ENCODE measurements at places on chromosomes 6 and 20.

GRCh38 chr6:151757506-151757955 lies 50.0 kb upstream of the ESR1 start:
- no peak overlapping the region for H3K27ac ChIP-seq
- no peaks in the 10 kb centered on the region for H3K4me1 ChIP-seq
- DNase-seq, result no peak
- no peak overlapping the region for H3K4me3 ChIP-seq
- no peaks in the 10 kb centered on the region for H3K36me3 ChIP-seq
- H3K27me3 ChIP-seq, result no peaks in the 10 kb centered on the region

- no peak overlapping the region for H3K4me3 ChIP-seq
- no peaks in the 10 kb centered on the region for H3K27me3 ChIP-seq
- H3K27ac ChIP-seq, result peak overlapping the region; percentile 73
- no peaks in the 10 kb centered on the region for H3K36me3 ChIP-seq
Measured at GRCh38 chr6:111662794-111663593, 57.3 kb upstream of the TRAF3IP2 start.

DNA sequence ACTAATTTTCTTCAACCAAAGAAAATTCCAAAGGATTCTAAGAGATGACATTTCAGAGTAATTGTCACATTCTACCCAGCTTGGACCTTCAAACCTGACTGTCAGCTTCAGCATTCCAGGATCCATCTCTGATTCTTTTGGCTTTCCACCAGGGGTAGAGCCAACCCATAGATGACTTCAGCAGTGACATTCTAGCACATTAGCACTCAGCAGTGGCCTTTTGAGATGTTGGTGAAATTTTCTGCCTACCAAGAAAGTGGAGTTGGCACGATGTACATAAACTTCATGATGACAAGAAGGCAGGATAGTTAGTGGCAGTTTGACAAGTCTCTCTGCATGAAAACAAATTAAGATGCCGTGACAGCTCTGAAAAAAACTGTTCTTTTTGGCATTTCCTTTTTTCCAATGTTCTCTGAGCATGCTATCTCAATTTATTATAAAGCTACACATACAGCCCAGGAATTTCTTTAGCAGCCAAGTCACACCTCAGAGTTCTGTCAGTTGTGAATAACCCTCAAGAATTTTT lies 466.5 kb upstream of the RNF217 start:
- no peaks in the 10 kb centered on the region for H3K4me1 ChIP-seq
- no peak overlapping the region for H3K4me3 ChIP-seq
- no peaks in the 10 kb centered on the region for H3K36me3 ChIP-seq
- no peak for DNase-seq

- no peaks in the 10 kb centered on the region for H3K4me1 ChIP-seq
- H3K36me3 ChIP-seq, result no peaks in the 10 kb centered on the region
- DNase-seq, result no peak
- H3K27ac ChIP-seq, result no peak overlapping the region
- no peaks in the 10 kb centered on the region for H3K27me3 ChIP-seq
Measured at GRCh38 chr6:145137425-145137824, 597.9 kb downstream of the EPM2A start.

- H3K4me3 ChIP-seq, result no peak overlapping the region
- DNase-seq, result no peak
- H3K36me3 ChIP-seq, result no peaks in the 10 kb centered on the region
- no peaks in the 10 kb centered on the region for H3K27me3 ChIP-seq
- H3K4me1 ChIP-seq, result no peaks in the 10 kb centered on the region
Measured at GRCh38 chr6:98986071-98986615, 38.4 kb upstream of the FBXL4 start.

DNA sequence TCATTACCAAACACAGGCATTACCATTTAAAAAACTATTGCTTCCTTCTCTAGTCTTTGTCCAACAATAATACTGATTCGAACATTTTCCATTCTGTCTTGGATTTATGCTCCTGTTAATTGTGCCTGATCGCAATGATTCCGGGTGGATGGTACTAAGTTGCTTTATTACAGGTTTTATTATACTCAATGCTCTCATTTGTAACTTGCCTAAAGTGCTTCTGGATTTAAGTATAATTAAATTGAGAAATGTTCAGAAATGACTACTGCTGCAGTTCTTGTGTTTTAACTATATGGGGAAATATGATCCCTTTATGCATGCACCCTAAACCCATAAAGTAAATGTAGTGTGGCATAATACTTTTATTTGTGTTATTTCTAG lies 7.2 kb downstream of the TFAP2A start:
- H3K27me3 ChIP-seq, result no peaks in the 10 kb centered on the region
- no peaks in the 10 kb centered on the region for H3K36me3 ChIP-seq
- no peak overlapping the region for H3K27ac ChIP-seq
- no peak overlapping the region for H3K4me3 ChIP-seq
- H3K4me1 ChIP-seq, result peaks cover 6% of the 10 kb centered on the region
- no peak for DNase-seq

DNA sequence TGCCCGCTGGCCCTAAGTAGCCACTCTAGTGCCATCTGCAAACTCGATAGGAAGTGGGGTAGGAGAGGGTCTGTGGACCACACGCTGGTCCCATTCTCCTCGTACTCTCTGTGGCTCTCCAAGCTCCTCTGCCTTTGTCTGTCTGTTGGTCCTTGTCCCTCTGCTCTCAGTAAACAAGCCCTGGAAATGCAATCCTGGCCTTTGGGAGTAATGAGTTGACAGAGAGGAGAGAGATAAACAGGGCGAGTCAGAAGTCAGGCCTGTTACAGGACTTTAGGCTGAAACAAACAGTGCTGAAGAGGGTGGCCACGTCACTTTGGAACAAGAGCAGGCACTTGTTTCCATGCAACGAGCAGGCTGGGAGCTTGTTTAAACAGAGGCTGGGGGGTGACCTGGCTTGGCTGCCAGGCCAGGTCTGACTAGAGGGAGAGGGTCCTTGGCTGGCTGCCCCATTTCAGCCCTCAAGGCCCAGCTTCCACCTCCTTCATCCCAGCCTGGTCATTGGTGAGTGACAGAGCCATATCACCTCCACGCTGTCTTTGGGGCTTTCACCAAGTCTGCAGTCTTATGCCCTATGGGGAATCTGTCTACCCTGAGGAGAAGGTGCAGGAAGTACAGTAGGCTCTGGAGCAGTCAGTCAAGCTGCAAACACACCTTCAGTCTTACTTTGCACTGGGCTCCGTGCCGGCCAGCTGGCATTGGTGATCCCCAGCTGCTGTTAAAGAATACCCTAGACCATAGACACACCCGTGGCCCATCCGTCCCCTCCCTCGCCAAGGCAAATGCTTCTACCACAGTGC lies 22.6 kb downstream of the FOXP4 start:
- H3K36me3 ChIP-seq, result no peaks in the 10 kb centered on the region
- peaks cover 13% of the 10 kb centered on the region for H3K4me1 ChIP-seq
- H3K27ac ChIP-seq, result no peak overlapping the region
- peak; percentile 21 for DNase-seq

DNA sequence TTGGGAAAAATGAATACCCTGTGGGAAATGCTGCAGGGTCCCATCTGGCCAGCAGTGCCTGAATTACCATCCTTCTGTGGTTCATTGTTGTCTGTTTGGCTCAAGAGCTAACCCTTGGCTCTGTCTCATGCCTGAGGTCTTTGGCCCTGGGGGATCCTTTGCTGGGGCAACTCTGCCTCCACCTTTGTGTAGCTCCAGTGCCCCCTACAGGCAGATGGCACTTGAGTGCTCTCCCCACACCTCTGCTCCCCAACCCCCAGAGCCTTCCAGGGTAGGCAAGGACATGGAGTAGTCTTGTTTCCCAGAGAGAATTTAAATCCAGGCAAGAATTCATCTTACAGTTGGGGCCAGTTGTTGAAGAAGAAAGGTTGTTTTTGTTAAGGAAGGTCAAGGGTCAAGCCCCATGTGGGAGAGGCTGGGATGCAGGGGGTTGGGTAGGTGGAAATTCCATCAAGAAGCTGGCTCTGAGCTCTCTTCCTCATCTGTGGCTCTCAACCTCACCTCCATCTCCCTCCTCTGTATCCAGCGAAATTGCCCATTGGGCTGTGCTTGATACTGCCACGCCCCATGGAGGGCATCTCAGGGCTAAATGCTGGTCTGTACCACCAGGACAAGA lies 44.2 kb downstream of the ZNF831 start:
- no peak overlapping the region for H3K27ac ChIP-seq
- no peaks in the 10 kb centered on the region for H3K4me1 ChIP-seq
- no peaks in the 10 kb centered on the region for H3K27me3 ChIP-seq
- H3K36me3 ChIP-seq, result no peaks in the 10 kb centered on the region
- no peak overlapping the region for H3K4me3 ChIP-seq

GRCh38 chr6:161583584-161583983 lies 309.7 kb upstream of the AGPAT4 start:
- DNase-seq, result no peak
- no peaks in the 10 kb centered on the region for H3K36me3 ChIP-seq
- no peaks in the 10 kb centered on the region for H3K4me1 ChIP-seq
- H3K4me3 ChIP-seq, result no peak overlapping the region

GRCh38 chr6:82712826-82713225 lies 349.2 kb downstream of the TPBG start:
- no peaks in the 10 kb centered on the region for H3K4me1 ChIP-seq
- DNase-seq, result no peak
- no peaks in the 10 kb centered on the region for H3K27me3 ChIP-seq
- no peak overlapping the region for H3K4me3 ChIP-seq
- H3K27ac ChIP-seq, result no peak overlapping the region

GRCh38 chr6:169692516-169692915 lies 9.3 kb downstream of the WDR27 start:
- no peaks in the 10 kb centered on the region for H3K4me1 ChIP-seq
- no peak overlapping the region for H3K27ac ChIP-seq
- H3K36me3 ChIP-seq, result no peaks in the 10 kb centered on the region
- no peaks in the 10 kb centered on the region for H3K27me3 ChIP-seq
- H3K4me3 ChIP-seq, result no peak overlapping the region

DNA sequence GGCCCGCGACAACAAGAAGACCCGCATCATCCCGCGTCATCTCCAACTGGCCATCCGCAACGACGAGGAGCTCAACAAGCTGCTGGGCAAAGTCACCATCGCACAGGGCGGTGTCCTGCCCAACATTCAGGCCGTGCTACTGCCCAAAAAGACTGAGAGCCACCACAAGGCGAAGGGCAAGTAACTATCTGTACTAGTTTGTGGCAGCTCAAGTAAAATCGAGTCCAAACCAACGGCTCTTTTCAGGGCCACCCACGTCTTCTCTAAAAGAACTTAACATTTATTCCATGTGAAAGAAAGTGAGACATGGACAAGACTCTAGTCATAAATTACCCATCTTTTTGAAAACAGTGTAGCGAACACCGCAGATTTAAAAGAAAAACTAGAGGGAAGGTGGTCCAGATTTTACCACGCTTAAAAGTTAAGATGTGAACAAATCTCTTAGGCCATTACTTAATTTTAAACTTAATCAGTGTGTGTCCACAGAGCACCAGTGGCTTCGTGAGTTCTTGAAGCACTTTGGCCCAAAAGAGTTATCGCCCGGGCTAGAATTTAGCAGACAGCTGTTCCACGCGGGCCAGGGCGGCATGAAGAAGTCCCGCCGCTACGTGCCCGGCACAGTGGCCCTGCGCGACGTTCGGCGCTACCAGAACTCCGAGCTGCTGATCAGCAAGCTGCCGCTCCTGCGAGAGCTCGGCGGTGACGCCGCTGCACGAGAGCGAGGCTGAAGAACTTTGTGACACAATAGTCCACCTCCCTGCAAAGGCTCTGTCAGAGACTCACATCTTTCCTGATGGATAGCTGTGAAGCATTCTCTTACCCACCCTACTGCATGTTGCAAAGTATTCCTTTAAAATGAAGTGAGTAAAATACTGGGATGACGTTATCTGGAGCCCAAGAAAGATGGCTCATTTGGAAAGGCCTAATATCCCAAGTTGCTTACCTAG lies 113.9 kb upstream of the PRSS16 start:
- peak overlapping the region; percentile 58 for H3K4me3 ChIP-seq
- H3K27ac ChIP-seq, result peak overlapping the region; percentile 81
- H3K4me1 ChIP-seq, result no peaks in the 10 kb centered on the region
- H3K36me3 ChIP-seq, result no peaks in the 10 kb centered on the region
- no peaks in the 10 kb centered on the region for H3K27me3 ChIP-seq
- DNase-seq, result peak; percentile 81

GRCh38 chr6:112279031-112279935 lies 24.9 kb upstream of the LAMA4 start:
- no peaks in the 10 kb centered on the region for H3K27me3 ChIP-seq
- no peak for DNase-seq
- no peak overlapping the region for H3K27ac ChIP-seq
- H3K36me3 ChIP-seq, result no peaks in the 10 kb centered on the region

GRCh38 chr6:124010574-124010973 lies 206.9 kb downstream of the NKAIN2 start:
- DNase-seq, result no peak
- H3K27me3 ChIP-seq, result no peaks in the 10 kb centered on the region
- H3K27ac ChIP-seq, result no peak overlapping the region
- no peaks in the 10 kb centered on the region for H3K36me3 ChIP-seq
- H3K4me1 ChIP-seq, result no peaks in the 10 kb centered on the region
- no peak overlapping the region for H3K4me3 ChIP-seq

DNA sequence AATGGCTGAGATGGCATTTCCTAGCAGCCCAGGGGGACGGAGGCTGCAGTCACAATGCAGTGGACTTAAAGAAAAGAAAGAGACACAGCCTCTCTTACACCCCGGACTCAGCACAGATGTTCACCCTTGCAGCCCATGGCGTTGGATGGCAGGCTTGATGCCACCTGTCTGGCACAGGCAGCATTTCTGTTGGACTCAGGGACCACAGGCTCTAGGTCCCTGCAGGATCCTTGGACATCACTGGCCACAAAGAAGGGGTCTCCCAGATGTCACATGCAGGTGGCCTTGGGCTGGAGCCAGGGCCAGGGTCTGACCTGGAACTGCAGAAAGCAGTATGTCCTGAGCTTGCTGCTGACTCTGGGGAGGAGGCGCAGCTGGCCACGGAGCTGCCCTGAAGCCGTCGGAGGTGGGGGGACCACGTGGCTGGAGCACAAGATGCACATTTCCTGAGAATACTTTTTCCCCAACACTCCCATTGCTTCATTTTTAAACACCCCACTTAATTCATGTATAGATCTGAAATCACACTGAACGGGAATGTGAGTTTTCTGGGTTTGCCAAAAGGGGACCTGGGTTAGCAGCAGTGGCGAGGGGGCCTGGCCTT lies 102.3 kb upstream of the SULF2 start:
- no peaks in the 10 kb centered on the region for H3K36me3 ChIP-seq
- no peaks in the 10 kb centered on the region for H3K27me3 ChIP-seq
- H3K4me3 ChIP-seq, result no peak overlapping the region
- H3K27ac ChIP-seq, result no peak overlapping the region
- no peaks in the 10 kb centered on the region for H3K4me1 ChIP-seq

DNA sequence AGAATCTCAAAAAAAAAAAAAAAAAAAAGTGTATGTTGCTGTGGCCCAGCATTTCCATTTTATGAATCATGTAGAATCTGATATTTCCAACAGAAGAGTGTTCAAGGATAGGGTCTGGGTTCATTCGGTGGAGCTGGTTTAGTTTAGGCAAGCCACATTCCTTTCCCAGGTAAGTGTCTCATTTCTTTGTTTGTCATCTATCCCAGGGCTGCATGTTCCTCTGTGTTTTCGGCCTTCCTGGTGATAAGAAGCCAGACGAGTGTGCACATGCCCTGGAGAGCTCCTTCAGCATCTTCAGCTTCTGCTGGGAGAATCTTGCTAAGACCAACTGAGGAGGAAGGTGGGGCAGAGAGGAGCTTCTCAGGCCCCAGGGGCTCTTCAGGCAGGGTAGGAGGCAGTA lies 38.2 kb downstream of the NFYA start:
- no peaks in the 10 kb centered on the region for H3K4me1 ChIP-seq
- H3K4me3 ChIP-seq, result no peak overlapping the region
- no peaks in the 10 kb centered on the region for H3K36me3 ChIP-seq
- H3K27me3 ChIP-seq, result no peaks in the 10 kb centered on the region
- H3K27ac ChIP-seq, result no peak overlapping the region

- H3K4me1 ChIP-seq, result no peaks in the 10 kb centered on the region
- no peak for DNase-seq
- no peaks in the 10 kb centered on the region for H3K27me3 ChIP-seq
- no peak overlapping the region for H3K4me3 ChIP-seq
- H3K36me3 ChIP-seq, result no peaks in the 10 kb centered on the region
Measured at GRCh38 chr6:15755526-15755925, 92.7 kb upstream of the DTNBP1 start.

Data from testis (tissue), 5 donors.